ENCODE measurements at places on chromosomes 11 and 22.

DNA sequence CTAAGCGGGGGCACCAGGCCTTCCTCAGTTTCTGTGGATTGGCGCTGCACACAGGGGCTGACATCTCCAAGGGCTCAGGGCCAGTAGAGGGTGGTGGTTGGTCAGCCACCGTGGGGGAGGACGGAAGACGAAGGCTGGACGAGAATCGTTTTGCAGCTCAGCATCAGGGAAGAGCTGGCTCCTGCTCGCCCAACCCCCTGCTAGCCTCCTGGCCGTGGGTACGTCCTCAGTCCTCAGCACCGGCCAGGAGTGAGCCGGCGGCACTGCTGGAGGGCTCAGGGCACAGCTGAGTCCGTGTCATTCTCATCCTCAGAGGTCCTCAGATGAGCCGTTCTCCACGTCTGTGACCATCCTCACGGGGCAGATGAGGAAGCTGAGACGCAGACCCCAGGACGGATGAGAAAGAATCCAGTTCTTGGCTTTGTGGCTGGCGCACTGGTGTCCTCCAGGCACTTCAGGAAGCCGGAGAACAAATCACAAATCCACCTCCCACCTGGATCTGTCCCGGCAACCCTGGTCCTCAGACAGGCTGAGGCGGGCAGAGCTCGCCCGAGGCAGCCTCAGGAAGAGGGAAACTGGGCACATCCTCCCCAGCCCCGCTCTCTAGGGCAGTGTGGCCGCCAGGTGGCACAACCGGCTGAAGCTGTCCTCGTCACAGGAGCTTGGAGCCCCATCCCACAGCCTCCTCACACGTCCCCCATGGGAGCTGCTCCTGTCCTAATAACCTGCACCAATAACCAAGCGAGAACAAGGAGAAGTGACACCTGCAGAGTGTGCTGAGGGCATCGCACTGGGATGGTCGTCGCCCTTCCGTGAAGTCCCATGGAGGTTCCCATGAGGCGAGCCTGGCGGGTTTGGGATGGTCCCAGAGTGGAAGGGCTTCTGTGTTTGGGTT lies 393.7 kb downstream of the BRD1 start:
- no peak for DNase-seq

GRCh38 chr11:10809373-10810160 lies 841 bp upstream of the EIF4G2 start:
- DNase-seq = peak; percentile 33

GRCh38 chr11:109435121-109435742 lies 13.2 kb downstream of the C11orf87 start:
- peak; percentile 33 for DNase-seq

DNA sequence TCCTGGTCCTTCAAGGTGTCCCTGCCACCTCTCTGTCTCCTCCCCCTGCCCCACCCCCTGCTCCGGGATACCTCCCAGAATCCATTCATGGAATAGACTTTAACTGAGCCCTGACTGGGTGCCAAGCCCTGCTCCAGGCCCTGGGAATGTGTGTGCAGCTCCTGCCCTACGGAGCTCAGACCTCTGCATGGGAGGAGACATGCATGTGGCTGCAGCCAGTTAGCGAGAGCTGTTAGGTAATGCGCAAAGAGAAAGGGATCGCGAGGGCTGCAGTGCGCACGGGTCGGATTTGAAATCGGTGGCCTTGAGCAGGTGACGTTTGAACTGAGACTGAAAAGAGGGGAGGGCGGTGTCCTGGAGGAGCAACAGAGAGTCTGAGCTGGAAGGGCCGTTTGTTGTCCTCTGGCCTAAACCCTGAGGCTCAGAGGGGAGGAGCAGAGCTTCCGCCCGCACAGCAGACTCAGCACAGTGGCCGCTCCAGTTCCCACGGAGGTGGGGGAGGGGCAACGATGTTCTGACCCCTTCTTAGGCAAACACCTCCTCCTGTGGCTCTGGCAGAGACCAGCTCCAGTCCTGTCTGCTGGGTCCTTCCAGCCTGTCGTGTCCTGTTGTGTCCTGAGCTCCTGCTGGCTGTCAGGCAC lies 19.8 kb upstream of the LRRC10B start:
- DNase-seq = no peak

Measured in skeletal muscle cell (primary cell).